Daoy (cell line): ENCODE measurements at places on chromosomes 6 and 20.

GRCh38 chr6:106614166-106614565, 15.1 kb downstream of the RTN4IP1 start:
- DNase-seq, result no peak

DNA sequence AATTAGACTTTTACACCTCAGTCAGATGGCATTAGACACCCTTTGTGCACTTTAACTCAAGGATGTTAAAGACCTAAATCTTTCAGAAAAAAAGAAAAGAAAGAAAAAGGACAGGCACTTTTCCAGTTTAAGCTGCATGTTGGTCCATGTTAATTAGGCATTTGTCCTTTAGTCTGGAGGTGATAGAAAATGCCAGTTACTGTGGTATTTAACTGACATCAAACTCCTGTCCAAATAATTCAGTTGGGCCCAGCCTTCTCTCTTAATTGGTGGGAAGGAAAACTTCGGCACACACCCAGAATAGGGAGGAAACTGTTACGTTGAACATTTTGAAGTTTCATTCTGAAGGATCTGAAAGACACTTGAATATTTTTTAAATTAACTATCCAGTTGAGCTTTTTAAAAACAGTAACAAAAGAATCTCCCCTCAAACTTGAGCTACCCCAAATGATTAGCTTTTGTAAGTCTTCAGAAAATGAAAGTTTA, 30.3 kb downstream of the RREB1 start:
- DNase-seq, result no peak

DNA sequence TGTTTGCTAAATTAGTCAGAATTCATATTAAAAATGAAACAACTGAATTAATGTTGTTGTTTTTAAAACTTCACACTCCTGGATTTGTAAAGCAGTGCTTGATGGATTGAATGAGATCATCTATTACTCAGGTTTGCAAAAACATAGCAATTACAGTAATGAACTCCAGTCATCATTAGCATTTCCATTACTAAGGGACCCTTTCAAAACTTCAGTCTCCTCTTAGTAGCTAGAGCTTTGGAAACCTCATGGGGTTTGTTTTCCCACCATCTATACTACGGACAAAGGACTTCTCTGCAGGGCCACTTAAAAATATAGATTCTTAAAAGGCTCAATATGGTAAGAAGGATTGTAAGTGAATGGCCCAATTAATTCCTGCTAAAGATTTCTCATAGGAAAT, 209.9 kb upstream of the PRND start:
- DNase-seq, result no peak

GRCh38 chr20:22586645-22587310, 2.4 kb upstream of the FOXA2 start:
- DNase-seq, result peak; percentile 64

GRCh38 chr6:21679761-21680265, 86.3 kb downstream of the SOX4 start:
- peak; percentile 70 for DNase-seq

DNA sequence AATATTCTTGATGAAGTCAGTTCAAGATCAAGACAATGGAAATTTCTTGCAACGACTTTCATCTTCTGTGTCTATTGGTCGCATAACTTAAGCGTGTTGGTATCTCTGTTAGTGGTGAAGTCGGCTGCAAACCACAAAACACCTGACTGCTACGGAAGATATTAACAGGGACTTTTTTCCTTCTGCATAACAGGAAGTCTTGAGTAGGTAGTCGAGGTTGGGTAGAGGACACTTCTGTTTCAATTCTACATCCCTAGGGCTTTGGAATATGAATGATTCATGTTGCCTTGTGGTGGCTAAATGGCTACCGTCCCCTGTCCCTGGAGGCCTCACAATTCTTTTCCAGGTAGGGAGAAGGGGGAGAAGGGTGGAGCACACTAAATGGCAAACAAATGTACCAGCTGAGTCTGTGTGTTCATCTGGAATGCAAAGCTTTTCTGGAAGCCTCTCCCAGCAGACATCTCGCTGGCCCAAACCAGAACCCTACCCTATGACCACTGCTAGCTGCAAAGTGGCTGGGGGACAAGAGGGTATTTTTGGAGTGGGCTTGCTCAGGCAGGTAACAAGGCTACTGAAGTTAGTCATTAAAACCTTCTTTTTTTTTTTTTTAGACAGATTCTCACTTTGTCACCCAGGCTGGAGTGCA, 34.6 kb upstream of the NKX2-2 start:
- DNase-seq, result no peak

GRCh38 chr6:17413313-17413750, 19.9 kb downstream of the CAP2 start:
- DNase-seq, result peak; percentile 61

GRCh38 chr6:704046-704445, 11.1 kb upstream of the EXOC2 start:
- peak; percentile 26 for DNase-seq

DNA sequence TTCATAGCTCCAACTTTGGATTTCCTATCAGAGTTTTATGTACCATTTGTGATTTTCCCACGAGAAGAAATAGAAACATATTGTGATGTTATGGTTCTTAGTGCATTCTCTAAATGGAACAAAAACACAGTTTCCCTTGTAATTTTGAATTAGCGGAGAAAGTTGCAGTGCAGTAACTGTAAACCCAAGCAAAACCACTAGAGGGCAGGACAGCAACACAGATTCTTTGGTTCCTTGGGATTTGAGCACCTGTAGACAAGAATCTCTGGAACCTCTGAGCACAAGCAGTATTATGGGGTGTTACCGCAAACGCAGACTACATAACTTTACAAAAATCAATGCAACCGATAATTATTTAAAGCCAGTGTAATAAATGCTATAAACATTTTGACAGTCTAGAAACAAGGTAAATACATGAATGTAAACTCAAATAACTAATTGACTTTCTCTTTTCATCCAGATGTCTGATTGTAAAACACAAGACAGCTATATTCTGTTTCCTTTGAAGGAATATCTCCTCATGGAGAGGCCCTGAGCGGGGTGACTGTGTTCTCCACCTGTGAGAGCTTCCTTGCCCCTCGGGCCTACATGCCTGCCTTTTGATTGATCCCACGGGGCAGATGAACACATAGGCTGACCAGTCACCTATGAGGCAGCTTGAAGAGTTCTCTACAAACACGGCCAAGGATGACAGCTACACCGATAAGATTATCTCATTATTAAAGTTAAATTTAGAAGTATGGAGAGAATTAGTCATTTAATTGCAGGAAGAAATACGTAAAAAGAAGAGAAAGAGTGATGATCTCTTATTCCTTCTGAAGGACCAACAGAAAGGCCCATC, 67.5 kb upstream of the COL21A1 start:
- DNase-seq, result peak; percentile 61

GRCh38 chr6:103895136-103895535, 964.6 kb downstream of the HACE1 start:
- DNase-seq, result no peak
